ENCODE measurements at places on chromosomes 12 and 14.
A peak's percentile ranks its signal among the peaks of the same experiment; 100 is the strongest.

GRCh38 chr12:126389220-126389841 is 1324.1 kb downstream of the AACS start:
- peak; percentile 58 for DNase-seq

DNA sequence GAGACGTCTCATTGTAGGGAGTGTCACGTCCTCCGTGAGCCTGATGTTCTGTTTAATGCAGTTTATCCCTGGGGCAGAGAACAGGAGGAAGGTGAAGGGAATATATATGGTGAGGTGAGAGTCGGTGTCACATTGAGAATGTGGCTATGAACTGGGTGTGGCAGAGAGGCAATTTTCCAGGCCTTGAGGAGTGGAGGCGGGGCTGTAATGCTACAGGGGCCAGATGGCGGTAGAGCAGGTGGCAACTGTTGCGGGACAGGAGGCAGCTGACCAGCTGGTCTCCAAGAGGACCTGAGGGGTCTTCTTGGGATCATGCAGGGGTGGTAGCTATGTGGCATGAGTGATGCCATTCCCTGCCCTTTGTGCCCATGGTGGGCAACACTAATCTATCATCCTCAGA is 59.6 kb downstream of the CACNA1C start:
- no peak for DNase-seq

DNA sequence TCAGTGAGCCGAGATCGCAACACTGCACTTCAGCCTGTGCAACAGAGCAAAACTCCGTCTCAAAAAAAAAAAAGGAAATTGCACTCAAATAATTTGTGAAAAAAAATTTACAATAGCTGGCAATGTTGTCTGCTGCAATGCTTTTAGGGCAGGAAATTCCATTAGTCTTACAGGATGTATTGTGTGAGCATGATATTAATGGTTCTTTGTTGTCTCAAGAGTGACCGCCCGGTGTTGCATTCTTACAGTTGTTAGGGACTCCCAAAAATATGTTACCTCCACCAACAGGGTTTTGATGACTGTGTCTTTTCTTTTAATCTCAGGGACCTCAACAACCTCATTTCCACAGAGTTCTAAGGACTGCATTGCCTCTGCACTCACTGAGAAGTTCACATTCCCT is 44.8 kb downstream of the PZP start:
- no peak for DNase-seq

DNA sequence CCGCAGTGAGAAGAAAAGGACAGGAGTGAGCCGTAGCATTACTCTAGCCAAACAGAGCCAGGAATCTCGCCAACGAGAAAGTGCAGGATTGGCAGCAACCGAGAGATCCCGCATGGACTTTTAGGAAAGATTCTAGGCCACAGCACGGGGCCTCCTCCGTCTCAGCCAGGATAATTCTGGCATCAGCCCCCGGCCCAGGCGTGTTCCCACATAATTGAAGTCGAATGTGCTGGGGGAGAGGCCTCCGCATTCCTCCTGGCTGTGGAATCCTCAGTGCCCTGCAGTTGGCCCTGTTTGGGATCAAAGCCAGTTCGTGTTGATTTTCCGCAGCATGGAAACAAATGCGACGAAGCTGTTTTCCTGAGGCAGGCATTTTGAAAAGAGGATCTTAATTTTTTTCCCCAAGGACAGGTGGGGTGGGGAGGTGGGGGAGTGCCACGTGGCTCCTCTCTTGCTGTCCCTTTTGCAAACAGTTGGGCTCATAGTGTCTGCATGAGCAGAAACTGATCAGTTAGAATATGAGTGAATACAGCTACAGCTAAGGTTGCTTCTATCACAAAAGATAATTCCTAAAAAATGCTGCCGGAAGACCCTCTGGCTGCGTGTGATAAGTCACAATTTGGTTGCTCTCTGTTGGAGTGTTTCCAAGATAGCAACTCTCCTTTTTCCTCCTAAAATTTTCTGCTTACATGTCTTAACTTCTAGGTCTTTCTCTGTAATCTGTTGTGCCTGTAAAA is 37.3 kb upstream of the ATXN2 start:
- DNase-seq = peak; percentile 39

- peak; percentile 9 for DNase-seq
These were observed 91.3 kb downstream of the NINJ2 start for GRCh38 chr12:571795-572531.

GRCh38 chr12:114218136-114218535 is 187.8 kb downstream of the TBX5 start:
- DNase-seq = no peak

- DNase-seq = no peak
These were observed 96.3 kb downstream of the ITPK1 start for GRCh38 chr14:93019367-93019843.

- no peak for DNase-seq
These were observed 43.2 kb downstream of the APPL2 start for GRCh38 chr12:105192624-105193225.

GRCh38 chr14:64855721-64856528 is 23.8 kb downstream of the SPTB start:
- DNase-seq = no peak

DNA sequence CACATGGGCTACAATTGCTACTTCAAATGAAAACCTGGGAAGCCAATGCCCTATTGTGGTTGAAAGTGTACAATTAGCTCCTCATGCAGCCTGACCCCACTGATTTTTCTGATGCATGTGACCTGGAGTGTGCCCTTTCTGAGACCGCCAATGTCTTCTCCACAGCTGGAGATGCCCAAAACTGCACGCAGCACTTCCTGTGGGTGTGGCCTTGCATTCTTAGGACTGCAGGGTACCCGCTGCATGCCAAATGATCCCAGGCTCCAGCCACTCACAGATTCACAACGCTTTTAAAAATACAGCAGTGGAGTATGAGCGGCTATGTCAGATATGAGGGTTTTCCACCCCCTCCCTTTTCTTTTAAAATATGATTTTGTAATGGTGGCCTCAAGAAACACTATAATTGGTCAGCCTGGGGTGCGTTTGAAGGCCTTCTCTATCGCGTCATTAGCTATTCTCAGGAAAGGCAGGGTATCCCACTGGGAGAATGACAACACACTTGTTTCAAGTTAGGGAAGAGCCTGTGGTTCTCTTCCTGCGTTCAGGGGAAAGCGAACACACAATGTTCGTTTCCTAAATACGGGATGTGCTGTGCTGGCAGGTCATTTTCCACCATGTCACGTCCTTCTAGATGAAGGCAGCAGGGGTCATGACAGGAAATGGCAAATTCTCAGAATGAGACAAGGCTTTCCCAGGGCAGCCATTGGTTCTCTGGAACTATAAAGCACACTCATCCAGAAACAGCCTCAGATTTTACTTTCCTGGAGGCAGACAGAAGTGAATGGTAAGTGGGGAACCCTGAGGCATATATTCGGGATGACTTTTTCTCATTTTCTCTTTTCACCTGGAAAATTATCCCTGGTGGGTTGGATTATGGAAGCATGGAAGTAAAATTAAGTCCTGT is at the start of gene APOLD1:
TSS of gene APOLD1 (plus strand) at position 749 of the 904 bp plus-strand sequence. CDS start at position 782, 33 bp downstream.
- peak; percentile 45 for DNase-seq

GRCh38 chr12:57661376-57661775 is 28.4 kb upstream of the B4GALNT1 start:
- no peak for DNase-seq

Measured in cardiac fibroblast (primary cell).